ENCODE measurements at places on chromosomes 7 and 10.

GRCh38 chr10:649798-650440 is 39.5 kb downstream of the DIP2C start:
- DNase-seq = peak; percentile 87

GRCh38 chr10:121796342-121796741 is 131.5 kb downstream of the ATE1 start:
- DNase-seq = no peak

DNA sequence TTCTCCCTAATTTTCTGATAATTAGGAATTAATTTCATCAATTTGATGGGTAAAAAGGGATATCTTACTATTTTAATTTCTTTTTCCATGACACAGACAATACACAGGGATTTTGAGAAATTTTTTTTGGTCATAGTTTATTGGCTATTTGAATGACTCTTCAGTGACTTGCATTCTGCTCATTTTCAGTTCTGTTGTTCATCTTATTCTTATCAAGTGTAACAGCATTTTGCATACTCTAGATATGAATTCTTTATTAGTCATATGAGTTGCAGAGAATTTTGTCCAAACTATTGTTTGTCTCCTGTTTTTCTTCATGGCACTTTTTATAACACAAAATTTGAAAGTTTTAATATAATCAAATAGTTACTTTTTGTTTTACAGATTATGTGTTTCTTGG is 41.7 kb downstream of the MKLN1 start:
- DNase-seq = no peak

- no peak for DNase-seq
Observed at GRCh38 chr7:21916176-21916575, 29.5 kb downstream of the CDCA7L start.

DNA sequence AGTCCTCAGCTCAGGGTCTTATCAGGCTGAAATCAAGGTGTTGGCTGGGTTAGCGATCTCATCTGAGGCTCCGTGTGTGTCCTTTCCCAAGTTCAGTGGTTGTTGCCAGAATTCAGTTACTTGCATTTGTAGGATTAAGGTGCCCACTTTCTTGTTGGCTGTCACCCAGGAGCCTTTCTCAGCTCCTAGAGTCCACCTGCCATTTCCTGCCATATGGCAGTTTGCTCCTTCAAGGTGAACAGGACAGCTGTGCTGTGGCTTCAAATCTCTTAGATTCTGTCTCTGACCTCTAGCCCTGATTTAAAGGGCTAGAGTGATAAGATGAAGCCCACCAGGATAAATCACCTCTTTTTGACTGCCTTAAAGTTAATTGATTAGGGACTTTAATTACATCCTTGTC is 1.0 kb upstream of the HIF1AN start:
- DNase-seq = no peak

DNA sequence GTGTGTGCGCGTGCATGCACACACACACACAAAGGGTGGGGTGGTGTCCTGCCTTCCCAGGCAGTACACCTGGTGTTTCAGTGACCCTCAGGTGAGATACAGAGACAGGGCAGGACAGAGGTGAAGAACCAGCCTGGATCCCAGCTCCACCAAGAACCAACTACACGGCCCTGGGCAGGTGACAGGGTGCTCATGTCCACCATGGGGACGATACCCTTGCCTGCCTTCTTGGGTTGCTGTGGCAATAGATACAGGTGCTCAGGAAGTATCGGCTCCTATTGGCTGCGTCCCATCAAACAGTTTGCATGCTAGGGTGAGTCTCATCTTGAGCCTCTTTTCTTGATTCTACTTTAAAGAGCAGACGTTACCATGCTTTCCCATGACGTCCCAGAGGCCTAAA is 33.7 kb upstream of the CXCL12 start:
- DNase-seq = no peak

GRCh38 chr7:7104314-7104698 is 78.0 kb upstream of the C1GALT1 start:
- peak; percentile 7 for DNase-seq

DNA sequence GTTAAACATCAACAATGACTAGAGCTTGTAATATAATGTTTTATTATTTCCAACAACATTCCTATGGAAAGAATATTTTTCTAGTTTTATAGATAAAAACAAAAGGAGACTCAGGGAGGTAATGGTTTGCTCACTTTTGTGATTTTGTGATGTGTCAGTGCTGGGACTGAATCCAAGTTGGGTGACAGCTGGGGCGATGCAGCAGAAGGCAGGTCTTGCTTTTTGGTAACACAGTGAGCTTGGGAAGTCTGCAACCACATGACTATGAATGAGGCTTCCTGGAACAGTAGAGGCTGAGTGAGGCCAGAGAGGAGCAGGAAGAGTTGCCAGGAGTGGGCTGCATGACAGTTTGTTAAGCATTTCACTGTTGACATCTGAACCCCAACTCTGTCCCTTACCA is 4.9 kb upstream of the YKT6 start:
- DNase-seq = no peak

DNA sequence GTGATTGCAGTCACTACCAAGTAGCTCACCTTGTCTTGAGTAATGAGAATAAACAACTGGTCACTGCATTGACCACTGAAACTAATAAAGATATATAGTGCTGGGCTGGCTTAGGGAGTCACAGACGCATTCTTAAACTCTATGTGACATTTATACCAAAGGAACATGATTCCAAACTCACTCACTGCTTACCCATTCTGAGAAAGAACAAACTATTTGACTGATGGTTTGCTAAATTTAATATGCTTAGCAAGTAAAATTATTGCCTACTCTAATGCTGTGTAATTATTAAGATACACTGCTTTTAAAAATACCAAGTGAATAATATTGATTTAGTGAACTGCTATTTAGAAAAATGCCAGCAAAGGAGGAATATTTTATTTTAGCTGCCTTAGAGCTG is 191.1 kb downstream of the LRMDA start:
- DNase-seq = no peak

DNA sequence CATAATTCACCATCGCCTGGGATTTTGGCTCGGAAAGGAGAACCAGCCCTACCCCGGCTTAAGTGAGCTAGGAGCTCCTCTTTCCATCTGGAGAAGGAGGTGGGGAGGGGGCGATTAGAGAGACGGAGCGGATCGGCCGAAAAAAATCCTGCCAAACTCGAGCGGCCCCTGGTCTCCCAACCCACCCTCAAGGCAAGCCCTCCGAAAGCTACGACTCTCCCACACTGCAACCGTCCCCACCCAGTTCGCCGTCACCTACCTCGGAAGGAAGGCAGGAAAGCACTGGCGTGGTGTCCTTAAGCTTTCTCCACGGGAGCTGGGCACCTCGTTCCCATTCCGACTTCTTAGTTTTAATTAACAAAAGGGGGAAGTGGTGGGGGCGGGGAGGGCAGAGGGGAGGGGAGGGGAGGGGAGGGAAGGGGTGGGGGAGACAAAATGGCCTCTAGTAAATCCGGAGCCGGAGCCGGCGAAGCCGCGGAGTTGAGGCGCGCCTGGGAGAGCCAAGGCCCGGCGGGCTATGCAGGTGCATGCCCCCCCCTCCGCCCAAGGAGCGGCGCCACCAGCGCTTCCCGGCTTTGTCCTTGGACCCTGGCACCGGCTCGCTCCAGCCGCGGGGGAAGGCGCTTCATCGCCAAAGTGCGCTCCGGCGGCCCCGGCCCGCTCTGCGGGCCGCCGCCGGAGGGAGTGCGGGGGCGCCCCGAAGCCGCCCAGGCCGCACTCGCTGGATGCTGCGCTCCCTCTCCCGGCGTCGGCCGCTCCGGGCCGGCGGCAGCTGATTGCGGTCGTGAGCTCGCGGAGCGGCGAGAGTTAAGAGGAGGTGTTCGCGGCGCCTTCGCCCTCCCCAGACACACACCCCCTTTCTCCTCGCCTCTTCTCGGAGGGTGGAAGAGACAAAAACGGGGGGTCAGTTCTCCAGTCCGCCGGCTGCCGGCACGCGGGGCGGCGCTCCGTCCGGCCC is at the start of gene LRRC4:
LRRC4 (minus strand) TSS at position 784 of the 958 bp plus-strand sequence. CDS start 797 bp downstream, outside the sequence.
- DNase-seq = peak; percentile 39

DNA sequence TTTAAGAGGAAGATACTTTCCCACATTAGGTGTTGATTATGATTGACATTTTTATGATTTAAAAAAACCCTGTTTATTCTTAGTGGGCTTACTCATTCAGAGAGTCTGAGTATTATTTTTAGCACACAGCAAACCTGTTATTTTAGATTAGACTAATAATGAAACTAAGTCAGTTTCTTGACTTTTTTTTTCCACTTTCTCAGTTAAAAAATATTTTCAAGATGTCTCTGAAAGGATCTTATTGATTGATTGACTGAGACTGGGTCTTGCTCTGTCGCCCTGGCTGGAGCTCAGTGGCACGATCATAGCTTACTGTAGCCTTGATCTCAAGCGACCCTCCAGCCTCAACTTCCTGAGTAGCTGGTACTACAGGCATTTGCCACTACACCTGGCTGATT is 20.4 kb upstream of the INPP5F start:
- DNase-seq = no peak

GRCh38 chr10:62637249-62638061 is 167.1 kb upstream of the ADO start:
- peak; percentile 61 for DNase-seq

DNA sequence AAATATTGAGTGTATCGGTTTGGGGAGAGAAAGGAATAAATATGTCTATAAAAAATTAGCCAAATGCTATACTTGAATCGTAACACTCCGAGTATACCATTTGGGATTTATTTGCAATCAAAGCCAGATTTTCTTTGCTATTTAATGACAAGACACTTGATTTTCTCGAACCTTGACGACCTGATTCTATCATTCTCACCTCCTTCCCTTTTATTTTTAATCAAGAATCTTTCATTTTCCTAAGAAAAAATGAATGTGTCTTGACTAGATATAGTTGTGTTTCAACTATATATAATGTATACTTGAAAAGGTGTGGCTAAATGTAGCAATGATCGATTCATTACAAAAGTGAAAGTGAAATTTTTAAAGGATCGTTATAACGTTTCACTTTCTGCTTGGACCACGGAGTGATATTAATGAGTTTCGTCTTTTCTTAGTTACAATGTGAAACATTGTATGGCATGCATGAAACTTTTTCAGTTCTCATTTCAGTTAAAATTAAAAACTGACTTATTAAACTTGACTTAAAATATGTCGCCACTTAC is 562 bp downstream of the NUB1 start:
- DNase-seq = no peak

DNA sequence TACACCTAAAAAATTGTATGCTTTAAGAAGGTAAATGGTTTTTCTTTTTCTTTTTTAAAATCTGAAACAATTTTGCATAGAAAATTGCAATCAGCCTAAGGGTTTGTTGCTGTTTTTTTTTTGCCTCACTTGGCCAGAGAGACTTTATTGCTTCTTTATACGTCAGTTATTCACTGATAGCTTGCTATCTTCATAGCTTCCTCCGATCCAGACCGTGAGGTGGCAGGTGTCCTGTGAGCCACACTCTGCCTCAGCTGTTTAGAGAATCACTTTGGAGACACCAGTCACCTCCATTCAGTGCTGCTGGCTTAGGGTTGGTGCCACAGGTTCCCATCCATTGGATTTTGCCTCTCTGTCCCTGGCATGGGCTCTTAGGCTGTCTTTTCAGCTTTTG is 68.0 kb downstream of the HHEX start:
- DNase-seq = no peak

- no peak for DNase-seq
Observed at GRCh38 chr7:140458916-140459315, 20.4 kb downstream of the MKRN1 start.

DNA sequence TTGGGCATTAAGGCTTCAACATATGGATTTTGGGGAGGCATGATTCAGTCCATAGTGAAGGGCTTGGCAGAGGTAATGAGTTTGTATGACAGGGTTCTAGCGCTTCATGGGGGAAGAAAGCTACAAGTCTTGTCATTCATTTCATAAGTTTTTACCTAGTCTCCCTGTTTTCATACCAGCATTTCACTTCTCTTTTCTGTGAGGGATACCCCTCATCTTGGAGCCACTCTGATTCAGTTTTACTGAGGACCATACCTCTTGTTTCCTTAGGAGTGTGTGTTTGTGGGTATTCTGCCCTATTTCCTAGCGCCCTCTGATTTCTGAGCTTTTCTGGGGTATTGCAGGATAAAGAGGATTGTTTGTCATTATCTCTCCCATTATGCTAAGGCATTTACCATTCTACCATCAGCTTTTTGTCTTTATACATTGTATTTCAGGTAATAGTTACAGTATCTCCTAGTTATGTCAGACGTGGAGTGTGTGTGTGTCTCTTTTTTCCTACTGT is 6.8 kb downstream of the RSBN1L start:
- DNase-seq = no peak

DNA sequence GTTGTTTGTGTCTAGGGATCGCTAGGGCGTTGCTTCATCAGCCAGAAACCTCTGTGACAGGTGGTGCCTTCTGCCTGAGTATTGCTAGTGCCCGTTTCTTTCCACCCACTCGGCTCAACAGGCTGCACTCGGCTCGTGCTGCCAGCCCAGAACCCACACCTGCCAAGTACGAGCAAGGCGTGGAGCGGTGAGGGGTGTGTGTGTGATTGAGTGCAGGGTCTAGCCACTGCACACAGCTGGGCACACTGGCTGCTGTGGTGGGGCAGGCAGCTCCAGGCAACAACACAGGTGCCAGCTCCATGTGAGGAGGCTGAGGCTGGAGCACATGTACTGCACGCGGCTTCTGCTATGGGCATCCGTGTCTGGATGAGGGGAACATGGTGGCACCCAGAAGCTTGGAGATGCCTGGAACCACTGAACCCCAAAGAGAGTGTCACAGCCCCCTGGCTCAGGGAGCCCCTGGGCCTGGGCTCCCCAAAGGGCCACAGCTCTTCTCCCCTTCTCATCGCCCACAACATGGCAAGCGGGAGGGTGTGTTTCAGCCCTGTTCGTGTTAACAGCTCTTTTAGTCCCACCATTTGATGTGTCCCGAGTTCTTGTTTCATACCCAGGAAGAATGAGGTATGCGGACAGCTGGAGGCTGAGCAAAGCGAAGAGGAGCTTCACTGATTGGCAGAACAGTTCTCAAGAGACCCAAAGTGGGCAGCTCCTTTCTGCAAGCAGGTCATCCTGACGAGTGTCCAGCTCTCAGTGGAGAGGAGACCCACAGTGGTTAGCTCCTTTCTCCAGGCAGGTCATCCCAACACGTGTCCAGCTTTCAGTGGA is 78.1 kb downstream of the HDAC9 start:
- no peak for DNase-seq

- no peak for DNase-seq
Observed at GRCh38 chr7:75823198-75823910, 9.7 kb upstream of the CCL24 start.

DNA sequence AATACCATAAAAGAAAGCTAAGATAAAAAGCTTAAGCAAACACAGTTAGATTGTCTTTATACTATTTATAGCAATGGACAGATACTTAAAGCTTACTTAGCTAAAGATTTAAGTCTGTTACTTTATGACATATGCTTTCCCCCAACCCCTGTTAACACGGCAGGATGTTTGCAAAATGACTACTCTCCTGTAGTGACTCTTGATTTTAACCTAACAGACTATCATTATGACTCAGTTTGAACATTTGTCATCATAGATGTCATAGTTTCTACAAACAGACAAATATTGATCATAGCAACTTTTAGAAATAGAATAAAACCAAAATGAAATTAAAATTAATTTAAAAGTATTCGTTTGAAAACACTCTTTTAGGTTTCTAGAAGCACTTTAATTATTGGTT is 7.8 kb upstream of the COMMD3 start:
- peak; percentile 52 for DNase-seq

- DNase-seq = no peak
Observed at GRCh38 chr10:109721453-109722064, 201.8 kb downstream of the XPNPEP1 start.
